ENCODE measurements at places on chromosomes 1 and 21.

DNA sequence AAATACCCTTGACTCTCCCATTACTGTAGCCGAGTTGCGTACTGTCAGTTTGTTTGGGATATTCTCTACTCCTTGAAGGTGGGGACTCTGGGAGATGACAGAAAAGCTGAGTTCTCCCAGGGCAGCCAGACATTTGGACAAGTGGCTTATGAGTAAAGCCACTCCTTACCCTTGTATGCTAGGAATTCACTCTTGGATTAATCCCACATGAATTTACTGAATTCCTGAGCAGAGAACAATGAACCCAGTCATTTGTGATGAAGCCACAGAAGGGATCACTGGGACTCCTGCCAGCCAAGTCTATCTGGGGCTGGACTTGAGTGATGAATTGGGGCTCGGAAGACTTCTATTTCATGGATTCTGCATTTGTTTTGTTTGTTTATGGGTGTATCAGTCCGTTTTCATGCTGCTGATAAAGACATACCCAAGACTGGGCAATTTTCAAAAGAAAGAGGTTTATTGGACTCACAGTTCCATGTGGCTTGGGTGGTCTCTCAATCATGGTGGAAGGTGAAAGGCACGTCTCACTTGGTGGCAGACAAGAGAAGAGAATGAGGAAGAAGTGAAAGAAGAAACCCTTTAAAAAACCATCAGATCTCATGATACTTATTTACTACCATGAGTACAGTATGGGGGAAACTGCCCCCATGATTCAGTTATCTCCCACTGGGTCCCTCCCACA lies 25.1 kb downstream of the C1orf116 start:
- DNase-seq: no peak

- no peak for DNase-seq
Observed at GRCh38 chr1:13899856-13900255, 199.9 kb downstream of the PRDM2 start.

DNA sequence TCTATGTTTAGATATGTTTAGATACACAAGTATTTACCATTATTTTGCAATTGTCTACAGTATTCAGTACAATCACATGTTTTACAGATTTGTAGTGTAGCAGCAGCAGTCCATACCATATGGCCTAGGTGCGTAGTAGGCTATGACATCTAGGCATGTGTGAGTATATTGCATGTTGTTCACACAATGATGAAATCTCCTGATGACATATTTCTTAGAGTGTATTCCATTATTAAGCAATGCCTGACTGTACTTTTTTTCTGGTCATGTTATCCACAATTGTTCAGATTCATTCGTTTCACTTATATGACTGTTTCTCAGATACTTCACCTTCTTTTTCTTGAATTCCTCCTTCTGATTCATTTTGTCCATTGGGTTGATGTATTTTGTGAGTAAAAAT lies 9.9 kb upstream of the BACE2 start:
- no peak for DNase-seq

DNA sequence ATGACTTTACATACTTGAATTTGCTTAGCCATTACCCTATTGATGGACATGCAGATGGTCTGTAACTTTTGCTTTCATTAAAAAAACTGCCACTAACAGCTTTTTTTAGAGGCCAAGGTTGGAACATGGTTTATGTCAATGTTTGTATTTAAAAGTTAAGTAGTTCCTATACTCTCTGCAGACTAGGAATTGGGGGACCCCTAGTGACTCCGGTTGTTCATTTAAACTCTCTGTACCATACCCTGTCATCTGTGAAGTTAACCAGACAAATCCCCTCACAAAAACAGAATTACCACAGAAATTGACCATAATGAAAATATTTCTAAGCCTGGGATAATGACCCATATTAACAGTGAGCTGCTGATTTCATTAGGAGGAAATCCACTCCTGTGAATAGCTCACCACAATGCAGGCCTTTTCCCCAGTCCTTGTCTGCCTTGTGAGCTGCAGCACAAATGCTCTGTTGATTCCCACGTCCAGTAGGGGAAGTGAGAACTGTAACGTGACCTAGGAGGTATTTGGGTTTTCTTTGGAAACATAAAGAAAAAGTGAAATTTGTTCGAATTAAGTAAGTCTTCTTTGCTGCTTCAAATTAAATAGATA lies 30.2 kb upstream of the CD101 start:
- no peak for DNase-seq

Measured in MM.1S (cell line).